ENCODE measurements at places on chromosomes 5 and 9.

DNA sequence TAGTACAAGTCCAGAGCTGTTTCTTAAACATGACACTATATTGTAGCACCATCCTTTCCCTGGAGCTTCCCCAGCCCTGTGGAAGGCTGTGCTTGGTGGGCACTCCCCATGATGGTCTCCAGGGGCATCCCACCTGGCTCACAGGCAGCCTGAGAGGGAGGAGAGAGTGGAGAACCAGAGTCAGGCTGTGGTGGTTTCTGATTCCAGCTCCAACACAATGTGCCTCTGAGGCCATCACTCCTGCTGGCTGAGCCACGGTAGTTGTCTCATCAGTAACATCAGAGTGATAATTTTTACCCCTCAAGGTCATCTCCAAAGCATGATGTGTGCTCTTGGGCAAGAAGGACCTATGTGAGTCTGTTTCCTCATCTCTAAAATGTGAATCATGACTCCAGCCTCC is 398.0 kb downstream of the CDK5RAP2 start:
- no peak for DNase-seq

DNA sequence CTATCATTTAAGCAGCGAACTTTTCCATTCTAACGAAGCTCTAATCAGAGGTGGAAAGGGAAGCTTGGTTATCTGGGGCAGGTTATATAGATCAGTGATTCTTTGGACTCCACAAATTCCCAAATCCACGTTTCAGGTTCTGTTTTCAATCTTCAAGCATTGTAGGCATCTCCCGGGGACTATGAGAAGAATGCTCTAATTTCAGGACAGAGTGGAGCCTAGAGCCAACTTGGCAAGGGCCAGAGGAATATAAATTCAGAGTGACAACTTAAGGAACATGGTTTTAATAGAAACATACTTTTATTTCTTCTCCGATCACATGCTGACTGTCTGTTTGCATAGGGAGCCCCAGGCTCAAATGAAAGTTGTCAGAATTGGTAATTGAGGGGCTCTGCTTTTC is 514.0 kb upstream of the KLF4 start:
- DNase-seq, result no peak

DNA sequence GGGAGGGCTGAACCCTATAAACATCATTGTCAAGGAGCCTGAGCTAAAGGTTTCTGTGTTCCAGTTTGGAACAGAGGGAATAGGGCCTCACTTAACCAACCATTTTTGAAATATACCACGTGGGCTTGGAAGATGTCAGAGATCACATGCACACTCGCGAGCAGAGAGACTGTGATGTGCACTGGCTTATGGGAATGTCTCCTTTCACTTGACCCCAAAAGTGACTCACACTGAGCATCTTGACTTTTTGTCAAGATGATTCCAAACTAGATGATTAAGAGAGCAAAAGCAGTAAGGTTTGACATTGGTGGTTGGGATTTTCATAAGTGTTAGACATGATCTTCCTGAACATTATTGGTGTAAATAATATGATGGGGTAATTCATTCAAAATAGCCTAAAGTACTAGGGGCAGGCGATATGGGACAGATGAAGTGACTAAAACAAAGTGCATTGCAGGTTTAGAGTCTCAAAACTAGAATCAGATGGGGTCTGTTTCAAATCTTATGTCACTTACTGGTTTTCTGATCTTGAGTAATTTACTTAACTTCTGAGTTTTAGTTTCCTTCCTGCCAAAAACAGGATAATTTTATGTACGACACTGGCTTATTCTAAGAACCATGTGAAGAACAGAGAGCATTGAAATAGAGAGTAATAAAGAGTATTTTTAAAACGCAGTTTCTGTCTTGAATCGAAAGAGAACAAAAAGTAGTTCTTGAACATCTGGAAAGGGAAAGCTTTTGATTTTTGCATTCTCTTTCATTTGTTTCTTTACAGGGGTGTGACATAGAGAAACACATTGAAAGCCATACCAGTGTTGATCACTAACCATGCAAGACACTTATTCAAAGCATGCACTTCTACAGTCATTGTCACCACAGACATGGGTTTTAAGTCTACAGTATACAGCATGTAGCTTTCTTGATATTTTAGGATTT is 383.0 kb downstream of the DIRAS2 start:
- no peak for DNase-seq

GRCh38 chr5:59538750-59539121 is 354.8 kb downstream of the PDE4D start:
- DNase-seq, result no peak

GRCh38 chr9:127360829-127361228 is 36.1 kb upstream of the SLC2A8 start:
- DNase-seq, result peak; percentile 21

GRCh38 chr9:133635098-133635497 is 1.1 kb upstream of the DBH start:
- no peak for DNase-seq

DNA sequence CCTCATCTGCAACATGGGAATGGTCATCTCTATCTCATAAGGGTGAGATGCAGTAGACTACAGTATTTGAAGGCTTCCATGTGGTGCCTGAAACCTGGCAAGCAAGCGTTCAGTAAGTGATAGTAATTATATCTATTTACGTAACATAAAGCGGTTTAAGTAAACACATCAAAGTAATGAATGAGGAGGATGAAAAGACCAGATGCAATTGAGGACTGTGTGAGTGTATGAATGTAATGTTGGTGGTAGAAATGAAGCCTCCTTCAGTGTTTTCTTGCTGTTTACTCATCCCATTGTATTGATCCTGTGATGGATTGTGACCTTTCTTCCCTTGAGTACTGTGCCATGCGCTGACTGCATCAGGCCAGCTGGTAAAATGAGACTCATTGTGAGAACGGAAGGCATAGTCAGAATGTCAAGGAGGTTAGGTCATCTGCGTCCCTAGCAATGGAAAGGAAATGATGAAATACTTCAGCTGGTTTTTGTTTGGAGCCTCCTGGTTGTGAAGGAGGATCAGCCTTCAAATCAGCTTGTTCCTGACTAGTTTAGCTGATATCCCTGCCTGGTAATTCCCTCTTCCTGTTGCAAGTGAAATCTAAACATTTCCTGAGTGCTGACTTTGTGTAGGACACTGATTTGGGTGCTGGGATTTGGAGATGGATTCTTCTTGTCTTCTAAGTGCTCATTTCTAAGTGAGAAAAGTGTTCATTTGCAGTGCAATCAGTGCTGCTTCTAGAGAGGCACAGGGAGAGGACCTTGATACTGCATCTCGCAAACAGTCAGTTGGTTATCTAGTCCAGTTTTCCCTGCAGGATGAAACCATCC is 35.6 kb downstream of the TNFSF8 start:
- DNase-seq, result peak; percentile 94

- no peak for DNase-seq
Measured at GRCh38 chr5:127793052-127793451, 89.9 kb downstream of the CCDC192 start.

GRCh38 chr9:88652876-88653275 is 117.9 kb downstream of the NXNL2 start:
- DNase-seq, result no peak

- no peak for DNase-seq
Measured at GRCh38 chr5:166992874-166993722, 1298.3 kb upstream of the WWC1 start.

DNA sequence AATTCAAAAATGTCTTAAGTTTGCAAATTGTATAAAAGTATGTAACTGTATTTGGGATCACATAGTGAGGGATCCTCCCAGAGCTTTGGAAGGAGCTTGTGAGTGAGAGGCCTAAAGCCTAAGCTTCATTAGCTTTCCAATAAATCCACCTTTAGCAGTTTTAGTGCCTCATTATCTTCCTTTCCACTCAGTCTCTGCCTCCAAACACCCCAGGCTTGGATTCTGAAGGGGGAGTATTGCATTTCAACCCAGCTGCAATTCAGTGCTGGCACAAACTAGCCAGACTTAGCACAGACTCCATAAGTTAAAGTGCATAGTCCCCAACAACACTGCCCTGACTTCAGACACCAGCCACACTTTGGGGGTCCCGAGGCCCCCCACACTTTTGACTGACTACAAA is 113.5 kb downstream of the SMARCA2 start:
- no peak for DNase-seq

DNA sequence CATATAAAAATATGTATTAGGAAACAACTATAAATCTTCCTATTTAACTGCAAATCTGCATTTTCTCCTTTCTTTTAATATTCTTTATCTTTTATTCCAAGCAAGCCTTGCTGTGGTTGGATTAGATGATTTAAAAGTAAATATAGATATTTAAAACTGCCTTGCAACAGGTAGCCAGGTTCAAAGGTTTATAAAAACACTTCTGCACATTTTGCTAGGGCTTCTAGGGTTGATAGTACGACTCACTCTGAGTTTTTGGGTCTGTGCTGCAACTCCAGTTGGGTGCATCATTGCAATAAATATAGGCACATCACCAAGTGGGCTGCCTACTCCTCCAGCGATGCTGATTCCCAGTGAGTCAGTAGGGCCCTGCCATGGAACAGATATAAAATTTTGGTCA is 167.7 kb downstream of the MPDZ start:
- DNase-seq, result no peak

- no peak for DNase-seq
Measured at GRCh38 chr5:124740071-124740470, 6.4 kb downstream of the ZNF608 start.

GRCh38 chr5:80755626-80756025 is 100.8 kb upstream of the DHFR start:
- peak; percentile 25 for DNase-seq

Data from suppressor macrophage treated with lipopolysaccharide for 4 hours (primary cell).